ENCODE measurements at places on chromosomes 6 and 20.

GRCh38 chr6:34709386-34709785 lies 12.8 kb upstream of the ILRUN start:
- DNase-seq: no peak

GRCh38 chr6:37285861-37286311 lies 27.9 kb upstream of the TMEM217 start:
- DNase-seq: no peak

- no peak for DNase-seq
Observed at GRCh38 chr6:132314432-132314831, 86.8 kb downstream of the MOXD1 start.

GRCh38 chr6:160081398-160081797 lies 40.2 kb upstream of the SLC22A1 start:
- DNase-seq: no peak

DNA sequence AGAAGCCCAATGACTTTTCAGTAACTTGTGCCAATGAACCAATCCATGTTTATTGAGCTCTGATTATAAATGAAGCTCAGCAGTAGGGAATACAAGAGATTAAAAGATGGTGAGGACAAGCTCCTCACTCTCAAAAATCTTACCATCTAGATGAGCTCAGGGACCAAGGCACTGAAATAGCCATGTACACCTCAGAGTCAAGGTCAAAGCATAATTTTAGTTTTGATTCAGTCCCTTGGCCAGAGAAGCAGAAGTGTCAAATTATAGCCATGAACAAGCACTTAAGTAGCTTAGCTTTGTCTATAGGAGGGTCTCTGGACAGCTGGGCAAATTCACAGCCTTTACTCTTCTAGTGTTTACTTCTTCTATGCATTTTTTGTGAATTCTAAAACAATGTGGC lies 131.0 kb upstream of the DTNBP1 start:
- DNase-seq: no peak

DNA sequence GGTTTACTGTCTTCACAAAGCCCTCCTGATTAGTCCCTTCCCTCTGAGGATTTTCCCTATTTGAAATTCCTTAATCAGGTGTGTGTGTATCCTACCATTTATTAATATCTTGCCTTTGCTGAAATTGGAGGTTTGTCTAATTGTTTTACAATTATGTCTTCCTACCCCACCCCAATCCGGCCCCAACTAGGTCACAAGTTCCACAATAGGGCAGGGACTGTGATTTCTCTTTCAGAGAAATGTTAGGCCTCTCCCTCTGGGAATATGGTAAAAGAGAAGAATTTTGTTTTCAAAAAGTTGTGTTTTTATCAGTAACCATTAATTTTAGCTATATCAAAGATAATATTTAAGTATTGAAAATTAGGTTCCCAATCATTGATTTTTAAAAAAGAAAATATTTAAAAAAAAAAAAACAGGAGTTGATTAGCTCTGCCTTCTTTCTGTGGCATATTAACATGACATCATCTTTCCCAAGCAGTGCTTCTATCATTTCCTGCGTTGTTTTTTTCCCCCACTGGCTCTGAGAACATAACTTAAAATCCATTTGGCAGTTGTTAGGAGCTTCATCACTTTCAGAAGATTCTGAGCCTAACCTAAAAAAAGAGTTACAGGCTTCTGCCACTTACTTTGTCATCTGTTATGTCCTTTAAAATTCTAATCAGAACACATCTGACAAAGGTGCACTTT lies 36.1 kb downstream of the BLOC1S5 start:
- no peak for DNase-seq

DNA sequence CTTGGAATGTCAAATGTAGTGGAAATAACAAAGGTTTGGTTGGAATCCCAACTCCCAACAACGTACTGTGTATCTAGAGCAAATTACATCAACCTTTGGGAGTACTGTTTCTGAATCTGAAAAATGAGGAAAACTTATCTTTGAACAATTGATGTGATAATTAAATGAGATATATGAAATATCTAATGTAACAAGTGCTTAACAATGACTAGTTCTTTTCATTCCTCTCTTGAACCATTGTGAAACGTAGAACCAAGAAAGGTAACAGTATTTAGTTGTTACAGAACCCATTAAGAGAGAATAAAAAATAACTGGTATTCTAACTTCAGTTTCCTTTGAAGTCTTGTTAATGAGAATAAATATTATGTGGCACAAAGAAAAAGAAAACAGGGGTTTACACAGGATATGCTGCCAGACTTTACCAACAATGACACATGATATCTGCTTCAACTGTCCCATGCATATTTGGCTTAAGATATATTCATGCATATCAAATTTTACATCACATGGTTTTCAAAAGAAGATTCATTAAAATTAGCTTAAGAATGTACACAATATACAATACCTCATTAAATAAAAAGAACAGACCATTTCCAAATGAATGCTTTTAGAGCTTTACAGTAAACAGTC lies 111.8 kb downstream of the ATG5 start:
- no peak for DNase-seq
